ENCODE measurements at places on chromosomes 3 and 15.

GRCh38 chr3:72441284-72441994 lies 406.8 kb downstream of the SHQ1 start:
- DNase-seq, result no peak

GRCh38 chr3:190205739-190206138 lies 85.0 kb upstream of the P3H2 start:
- DNase-seq, result no peak

GRCh38 chr3:71753701-71754609 lies at the start of gene GPR27:
Gene GPR27 (plus strand): TSS chr3:71753855. CDS start chr3:71754050, 195 bp downstream.
- DNase-seq, result no peak

- DNase-seq, result no peak
Measured at GRCh38 chr3:39445927-39446326, 21.6 kb upstream of the MOBP start.

DNA sequence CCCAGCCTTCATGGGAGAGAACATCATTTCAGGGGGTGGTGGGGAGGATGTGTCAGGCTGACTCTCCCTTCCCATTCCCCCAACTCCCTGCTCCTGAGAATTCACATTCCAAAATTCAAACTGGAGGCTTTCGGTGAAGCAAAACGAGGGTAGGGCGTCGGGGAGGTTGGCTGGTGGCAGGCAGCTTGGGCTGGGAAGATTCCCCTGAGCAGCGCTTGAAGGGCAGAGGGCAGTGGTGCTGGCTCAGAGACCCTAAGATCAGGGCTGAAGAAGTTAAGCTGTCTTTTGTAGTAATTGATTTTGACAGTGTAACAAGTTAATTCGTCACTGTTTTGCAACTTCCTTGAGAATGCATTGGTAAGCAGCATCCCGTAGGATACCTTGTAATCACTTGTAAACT lies 187.8 kb downstream of the RAB11A start:
- DNase-seq, result no peak

- no peak for DNase-seq
Measured at GRCh38 chr3:192408647-192409200, 318.6 kb downstream of the FGF12 start.

DNA sequence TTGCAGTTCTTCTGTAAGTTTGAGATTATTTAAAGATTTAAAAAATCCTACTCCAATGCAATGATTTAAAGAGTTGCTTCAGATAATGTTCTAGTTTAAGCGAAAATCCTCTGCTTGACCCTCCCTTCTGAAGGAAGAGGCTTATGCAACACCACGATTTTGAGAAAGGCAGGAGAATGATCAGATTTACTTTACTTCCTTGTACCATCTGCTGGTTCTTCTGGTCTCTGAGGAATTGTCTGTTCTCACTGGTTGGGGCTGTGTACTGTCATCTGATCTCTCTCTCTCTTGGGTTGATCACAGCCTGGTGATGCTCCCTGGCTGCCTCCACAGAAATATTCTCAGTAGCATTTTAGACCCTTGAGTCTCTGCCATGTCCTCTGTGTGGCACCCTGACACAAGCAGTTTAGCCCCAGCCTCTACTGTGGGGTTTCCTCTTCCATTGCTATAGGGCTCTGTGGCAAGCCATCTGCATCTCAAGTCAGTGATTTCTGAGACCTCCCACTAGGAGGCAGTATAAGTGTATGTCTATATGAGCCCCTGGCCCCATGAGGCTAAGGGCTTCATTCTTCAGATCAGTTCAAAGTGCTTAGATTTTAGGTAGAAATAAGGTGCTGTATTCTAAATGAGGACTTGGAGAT lies 50.8 kb upstream of the PLAAT1 start:
- peak; percentile 16 for DNase-seq

- no peak for DNase-seq
Measured at GRCh38 chr3:77191640-77192039, 151.7 kb downstream of the ROBO2 start.

- DNase-seq, result no peak
Measured at GRCh38 chr3:65779390-65779789, 259.3 kb downstream of the MAGI1 start.

DNA sequence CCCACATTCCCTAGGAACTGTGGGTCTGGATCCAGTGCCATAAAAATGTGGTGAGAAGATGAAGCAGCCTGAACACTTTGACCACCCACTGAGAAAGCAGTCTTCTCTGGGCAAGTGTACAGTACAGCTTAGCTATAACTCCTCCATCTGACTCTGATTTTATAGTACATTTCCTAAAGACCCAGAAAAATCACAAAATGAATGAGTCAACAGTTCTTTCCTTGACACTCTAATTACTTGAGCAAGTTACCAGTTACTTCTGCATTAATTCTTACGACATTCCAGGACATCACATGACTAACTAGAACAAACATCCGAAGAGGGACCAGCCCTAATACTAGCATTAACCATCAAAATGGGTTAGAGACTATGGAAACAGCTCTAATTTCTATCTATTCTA lies 148.1 kb upstream of the PEX5L start:
- DNase-seq, result no peak

DNA sequence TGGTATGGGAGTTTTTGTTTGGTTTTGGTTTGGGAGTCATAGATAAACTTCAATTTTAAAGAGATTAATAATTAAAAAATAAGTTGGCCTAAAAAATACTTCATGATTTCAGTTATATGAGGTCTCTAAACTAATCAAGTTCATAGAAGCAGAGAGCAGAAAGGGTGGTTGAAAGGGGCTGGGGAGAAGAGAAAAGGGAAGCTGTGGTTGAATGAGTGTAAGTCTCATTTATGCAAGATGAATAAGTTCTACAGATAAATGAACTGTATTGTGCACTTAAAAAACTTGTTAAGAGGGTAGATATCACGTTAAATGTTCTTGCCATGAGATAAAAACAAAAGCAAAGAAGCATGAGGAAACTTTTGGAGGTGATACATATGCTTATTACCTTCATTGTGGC lies 188.7 kb downstream of the NSUN3 start:
- no peak for DNase-seq

GRCh38 chr3:171234298-171235010 lies 207.9 kb upstream of the SLC2A2 start:
- no peak for DNase-seq

DNA sequence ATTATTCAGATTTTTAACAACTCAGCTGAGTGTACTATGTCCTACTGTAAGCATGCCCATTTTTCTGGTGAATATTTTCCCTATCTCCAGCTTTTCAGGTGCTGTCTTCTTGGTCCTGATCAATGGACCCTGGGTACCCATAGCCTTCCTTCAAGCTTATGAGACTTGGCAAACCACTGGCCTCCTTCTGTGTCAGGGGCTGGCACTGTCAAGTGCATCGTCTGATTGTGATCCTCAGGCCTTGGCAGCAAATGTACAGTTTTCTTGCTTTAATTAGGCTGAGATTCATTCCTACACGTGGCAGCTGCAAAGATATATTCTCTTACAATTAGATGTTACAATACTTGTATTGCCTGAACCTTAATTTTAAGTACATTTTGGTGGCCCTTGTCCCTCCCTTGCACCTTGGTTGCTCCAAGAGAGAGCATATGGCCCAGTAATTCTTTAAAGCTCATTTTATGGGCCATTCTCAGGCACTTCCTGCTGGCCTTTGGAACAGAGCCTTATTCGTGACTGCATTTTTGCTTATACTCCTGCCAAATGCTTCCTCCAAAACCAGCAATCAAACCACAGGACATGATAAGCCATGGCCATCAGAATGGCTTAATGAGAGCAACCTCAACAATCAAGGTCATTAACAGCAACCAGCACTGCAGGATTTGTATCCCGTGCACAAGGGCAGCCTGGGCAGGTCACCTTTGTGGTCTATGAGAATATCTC lies 179.9 kb downstream of the CNTN6 start:
- DNase-seq, result no peak

DNA sequence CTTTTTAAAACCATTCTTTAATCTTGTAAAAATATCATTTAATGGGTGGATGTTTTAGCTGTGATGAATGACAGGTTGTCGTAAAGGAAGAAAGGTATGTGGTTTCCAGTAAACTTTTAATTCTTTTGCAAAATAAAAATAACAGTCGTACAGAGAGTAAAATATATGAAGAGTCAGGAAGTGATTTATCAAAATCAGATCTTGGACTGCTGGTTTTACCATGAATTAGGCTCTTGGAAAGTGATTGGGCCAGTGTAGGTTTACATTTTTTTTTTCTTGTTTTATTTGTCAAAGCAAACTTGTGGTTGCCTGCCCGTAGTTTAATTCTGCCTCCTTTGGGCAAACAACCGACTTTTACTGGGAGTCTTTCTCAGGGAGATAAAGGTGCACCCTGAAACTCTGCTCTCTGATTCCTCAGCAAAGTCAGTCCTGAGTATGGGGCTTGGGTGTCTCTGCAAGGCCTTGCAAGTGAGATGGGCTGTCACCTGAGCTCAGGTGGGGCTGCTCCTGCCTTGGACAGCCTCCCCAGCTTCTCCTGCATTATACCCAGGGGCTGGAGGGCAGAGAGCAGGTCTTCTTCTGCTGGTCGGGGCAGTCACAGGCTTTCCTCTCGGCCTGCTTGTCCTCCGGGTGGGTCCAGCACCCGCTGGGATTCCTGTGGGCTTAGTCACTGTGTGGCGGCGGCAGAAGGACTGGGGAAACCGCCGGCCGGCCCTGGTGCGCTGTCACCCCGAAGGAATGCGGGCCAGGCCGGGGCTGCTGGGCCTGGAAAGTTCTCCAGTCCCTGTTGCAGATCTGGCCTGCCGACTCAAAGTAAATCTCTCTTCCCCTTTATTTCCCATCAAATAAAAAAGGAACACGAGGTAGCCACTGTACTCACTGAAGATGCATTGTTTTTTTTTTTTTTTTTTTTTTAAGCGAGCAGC lies 79.0 kb downstream of the IGF1R start:
- no peak for DNase-seq

- DNase-seq, result no peak
Measured at GRCh38 chr3:12752809-12753208, 6.2 kb downstream of the TMEM40 start.

DNA sequence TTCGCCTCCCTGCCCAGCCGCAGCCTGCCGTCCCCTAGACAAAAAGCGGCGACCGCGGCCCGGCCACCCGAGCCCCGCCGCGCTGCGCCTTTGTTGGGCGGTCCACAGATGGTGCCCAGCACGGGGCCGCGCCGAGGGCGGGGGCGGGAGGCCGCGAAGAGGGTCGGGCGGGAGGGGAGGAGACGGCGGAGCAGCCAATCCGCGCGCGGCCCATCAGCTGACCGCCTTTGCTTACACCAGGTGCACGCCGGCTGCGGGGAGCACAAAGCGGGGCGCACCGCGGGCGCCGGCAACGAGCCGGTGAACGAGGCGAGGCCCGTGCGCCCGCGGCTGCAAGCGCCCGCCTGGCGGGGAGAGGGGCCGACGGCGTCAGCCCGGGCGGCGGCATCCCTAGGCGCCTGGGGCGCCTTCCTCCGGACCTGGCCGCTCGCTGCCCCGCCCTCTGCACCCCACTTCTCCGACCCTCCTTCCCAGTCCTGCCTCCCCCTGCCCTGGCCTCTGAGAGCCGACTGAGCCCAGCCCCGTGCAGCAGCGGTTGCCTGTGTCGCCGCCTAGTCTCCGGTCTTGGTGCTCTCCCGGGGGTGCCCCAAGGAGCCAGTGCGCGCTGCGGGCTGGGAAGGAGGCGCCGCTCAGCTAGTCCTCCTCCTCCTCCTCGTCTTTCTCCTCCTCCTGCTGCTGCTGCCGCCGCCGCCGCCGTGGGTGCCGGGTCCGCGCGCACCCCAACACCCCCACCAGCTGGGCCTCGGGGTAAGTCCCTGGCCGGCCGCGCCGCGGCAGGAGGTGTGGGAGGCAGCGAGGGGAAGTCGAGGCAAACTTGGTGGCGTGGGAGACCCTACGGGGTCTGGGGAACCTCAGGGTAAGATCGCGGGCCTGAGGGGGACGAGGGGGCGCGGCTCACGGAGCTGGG lies at the start of gene LRRN1:
Gene LRRN1, plus strand, starts transcription at position 259 of the 907 bp plus-strand sequence. CDS start 45,211 bp downstream, outside the sequence.
- DNase-seq, result peak; percentile 75

DNA sequence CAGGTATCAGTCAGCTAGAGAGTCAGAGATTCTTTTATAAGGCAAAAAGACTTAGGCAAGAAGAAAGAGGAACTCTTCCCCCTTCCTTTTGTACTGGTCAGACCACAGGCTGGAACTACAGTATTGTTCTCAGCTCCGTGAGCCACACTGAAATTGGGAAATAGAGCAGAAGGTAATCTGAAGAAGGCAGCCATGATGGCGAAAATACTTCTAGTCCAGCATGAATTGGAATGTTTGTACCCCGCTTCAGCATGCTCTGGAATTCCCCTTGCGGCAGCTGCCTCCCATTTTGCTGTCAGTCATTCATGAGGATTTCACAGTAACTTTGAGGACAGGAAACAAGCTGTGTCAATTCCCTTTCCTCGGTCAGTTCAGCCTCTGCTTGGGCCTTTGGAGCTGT lies 96.2 kb downstream of the CORO2B start:
- DNase-seq, result no peak

- no peak for DNase-seq
Measured at GRCh38 chr15:43939070-43939469, 112.3 kb downstream of the WDR76 start.

- DNase-seq, result no peak
Measured at GRCh38 chr3:134232951-134233350, 17.7 kb downstream of the RYK start.

- DNase-seq, result no peak
Measured at GRCh38 chr15:79439236-79439635, 7.1 kb downstream of the MINAR1 start.

- no peak for DNase-seq
Measured at GRCh38 chr15:56176996-56177395, 66.7 kb downstream of the RFX7 start.

GRCh38 chr3:33187368-33187634 lies 31.3 kb downstream of the SUSD5 start:
- DNase-seq, result no peak

DNA sequence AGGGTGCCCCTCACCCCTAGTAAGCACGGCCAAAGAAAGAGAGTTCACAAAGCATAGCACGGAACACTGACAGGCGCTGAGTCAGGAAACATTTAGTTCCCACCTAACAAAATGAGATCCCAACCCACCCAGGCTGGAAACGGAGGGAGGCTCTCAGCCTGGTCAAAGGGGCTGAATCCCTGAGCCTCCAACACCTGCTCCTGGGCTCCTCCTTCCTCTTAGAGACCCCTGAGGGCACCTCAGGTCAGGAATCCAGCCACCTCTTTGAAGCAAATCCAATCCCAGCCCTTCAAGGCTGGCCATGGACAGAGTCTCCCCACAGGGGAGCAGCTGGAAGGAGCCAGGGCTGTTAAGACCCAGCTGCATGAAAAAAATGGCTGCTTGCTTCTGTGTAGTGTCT lies 154.4 kb upstream of the HES1 start:
- DNase-seq, result no peak

DNA sequence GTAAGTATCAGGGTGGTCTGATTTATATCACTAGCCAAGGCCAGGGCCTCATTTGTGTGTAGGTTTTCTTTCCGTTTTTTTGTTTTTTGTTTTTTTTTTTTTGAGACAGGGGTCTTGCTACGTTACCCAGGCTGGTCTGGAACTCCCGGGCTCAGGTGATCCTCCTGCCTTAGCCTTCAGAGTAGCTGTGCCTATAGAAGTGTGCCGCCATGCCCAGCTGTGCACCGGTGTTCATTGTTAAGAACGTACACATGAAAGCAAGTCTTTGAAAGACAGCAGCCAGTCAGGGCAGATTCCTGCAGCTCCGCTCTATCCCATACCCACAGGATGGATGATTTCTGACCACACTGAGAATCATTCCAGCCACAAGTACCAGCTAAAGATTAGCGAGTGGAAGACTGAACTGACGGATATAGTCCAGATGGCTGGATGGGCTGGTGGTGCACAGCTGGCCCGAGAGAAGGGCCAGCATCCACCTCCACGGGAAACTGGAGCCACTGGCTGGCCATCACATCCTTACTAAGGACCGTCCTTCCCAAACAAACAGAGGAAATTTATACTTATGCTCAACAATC lies 95.4 kb downstream of the PCSK6 start:
- no peak for DNase-seq

All from NCI-H510A (cell line).